Daoy (cell line): ENCODE measurements at places on chromosomes 3 and 15. TPM values are rescaled to one million over a fixed set of nuclear protein-coding genes. Genes with fewer than 3 reads are reported as not detected.

DNA sequence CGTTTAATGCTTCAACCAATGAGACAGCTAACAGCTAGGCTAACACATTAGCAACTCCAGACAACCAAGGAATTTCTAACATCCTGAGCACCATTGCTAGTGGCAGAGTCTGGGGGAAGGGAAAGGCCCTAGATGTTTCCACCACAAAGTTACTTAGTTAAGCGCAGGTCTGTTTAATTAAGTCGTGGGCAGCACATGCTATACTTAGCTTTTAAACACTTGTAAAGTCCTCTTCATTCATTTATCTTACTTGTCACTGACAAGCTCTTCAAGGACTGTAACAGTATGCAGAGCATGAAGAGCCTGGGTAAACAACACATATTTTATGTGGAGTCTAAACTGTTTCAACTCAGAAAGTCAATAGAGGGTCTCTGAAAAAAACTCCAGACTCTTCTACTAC lies 221.1 kb upstream of the WNT5A start:
- no peak for DNase-seq

DNA sequence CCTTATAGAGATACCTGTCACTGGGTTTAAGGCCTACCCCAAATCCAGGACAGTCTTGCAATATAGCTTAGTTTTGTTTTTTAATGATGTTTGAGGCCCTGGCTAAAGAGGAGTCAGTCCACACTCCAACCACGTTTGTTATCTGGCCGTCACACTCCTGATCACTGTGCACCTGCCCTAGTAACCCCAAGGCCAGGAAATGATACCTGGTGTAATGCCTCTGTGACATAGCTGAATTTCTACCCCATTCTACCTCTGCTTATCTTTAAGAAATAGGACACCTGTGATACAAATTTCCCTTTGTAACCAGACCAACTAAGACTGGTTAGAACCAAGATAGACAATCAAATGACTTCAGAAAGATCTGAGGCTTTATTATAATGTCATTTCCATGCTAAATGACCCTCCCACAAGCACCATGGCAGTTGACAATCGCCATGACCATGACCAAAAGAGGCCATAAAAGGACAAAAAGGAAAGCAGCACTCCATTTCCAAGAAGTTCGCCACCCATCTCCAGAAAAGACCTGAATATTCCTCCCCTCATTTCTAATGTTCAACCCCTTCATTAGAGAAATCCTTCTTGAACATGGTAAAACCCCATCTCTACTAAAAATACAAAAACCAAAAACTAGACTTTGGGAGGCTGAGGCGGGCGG lies 4.8 kb upstream of the RTP3 start:
- DNase-seq, result no peak

The HHLA2 gene
- not detected in 2 replicates for total RNA-seq

GRCh38 chr3:49799105-49799504 lies 568 bp downstream of the CDHR4 start:
- no peak for DNase-seq

DNA sequence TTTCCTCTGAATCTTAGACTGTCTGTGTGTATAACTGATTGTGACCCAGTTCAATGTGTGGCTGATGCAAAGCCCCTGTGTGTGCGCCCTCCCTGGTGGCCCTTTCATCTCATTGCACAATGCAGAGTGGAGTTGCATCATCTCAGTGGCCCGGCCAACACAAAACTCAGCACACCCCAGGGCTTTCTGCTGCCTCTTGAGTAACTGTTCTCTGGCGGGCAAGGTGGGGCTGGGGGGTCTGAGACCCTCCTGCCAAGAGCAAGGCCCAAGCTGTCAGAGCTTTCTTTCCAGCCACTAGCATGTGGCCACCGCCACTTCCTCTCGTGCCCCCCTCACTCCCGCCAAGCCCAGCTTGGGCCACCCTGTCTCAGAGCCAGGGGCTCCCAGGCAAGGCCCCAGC lies 80.7 kb upstream of the ALDH1L1 start:
- no peak for DNase-seq

- DNase-seq, result no peak
These were observed 921.3 kb upstream of the NR2F2 start for GRCh38 chr15:95409211-95409610.

The ITIH4 gene
- total RNA-seq, result 0.09 and 0.40 TPM in 2 replicates

DNA sequence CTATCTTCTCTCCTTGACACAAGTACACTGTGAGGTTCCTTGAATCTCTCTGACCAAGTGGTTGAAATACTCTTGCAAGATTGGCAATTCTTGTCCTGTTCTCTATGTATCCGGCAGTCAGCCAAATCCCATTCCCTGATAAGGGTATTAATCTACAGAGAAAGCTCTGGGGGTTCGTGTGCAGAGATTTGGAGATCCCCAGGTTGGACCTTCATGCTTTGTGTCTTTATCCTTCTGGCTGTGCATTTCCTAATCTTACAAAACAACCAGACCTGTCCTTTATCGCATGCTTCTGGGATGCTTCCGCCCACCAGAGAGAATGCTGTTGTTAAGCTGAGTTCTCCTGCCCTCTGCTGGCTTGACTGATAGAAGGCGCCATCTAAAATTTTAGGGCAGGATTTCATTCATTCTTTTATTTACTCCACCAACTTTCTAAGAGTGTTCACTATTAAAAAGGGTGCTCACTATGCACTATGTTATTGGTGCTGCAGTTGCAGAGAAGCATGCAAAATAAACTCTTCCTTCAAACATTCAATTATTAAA lies 8.6 kb upstream of the SST start:
- peak; percentile 61 for DNase-seq
